Epithelial cell of proximal tubule (primary cell): ENCODE measurements at places on chromosomes 3 and 15.
A peak's percentile ranks its signal among the peaks of the same experiment; 100 is the strongest.

DNA sequence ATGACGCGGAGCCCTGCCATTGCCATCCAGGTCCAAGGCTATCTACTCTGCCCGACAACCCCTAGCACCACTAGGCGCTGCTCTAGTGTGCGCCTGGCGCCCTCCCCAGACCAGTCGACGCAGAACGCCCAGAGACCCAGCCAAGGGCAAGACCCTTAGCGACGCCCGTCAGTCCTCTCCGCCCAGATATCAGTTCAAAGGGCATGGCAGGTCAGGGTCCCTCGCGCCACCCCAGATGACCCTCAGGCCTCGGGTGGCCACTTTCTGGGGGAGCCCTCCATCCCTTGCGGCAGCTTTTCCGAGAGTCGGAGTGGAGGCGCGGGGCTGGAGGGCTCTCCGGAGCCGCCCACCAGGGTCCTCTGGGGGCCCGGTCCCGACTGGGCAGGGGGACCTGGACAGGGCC lies 371 bp upstream of the CLSTN2 start:
- DNase-seq = peak; percentile 25

DNA sequence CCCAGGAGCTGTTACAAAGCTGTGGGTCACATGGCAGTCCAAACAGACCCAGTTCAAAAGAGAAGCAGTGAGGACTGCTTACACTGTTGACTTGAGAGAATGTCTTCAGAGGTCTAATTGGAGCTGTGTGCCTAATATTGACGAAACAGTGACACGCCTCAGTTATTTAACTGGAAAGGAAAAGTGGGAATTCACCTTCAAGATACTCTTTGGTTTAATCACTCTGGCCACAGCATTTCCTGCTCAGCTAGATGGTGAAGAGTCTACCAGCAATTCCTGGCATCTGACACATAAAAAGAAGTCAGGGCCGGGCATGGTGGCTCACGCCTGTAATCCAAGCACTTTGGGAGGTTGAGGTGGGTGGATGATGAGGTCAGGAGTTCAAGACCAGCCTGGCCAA lies 326.4 kb downstream of the SV2B start:
- peak; percentile 89 for DNase-seq

DNA sequence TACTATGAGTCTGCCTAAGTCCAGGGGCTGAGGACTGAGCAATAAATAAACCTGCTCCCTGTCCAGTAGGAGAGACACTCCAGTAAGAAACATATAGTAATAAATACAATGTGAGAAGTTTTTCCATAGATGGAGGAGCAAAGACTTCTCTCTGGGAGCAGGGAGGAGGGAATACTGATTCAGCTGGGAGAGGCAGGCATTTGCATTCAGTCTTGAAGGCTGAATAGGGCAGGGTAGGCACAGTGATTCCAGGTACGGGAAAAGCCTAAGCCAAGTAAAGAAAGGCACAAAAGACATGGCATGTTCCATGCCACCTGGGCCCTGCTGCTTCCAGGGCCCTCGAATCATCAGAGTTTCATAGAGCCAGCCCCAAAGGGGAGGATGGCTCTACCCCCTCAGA lies 59.6 kb upstream of the GLCE start:
- DNase-seq = no peak

DNA sequence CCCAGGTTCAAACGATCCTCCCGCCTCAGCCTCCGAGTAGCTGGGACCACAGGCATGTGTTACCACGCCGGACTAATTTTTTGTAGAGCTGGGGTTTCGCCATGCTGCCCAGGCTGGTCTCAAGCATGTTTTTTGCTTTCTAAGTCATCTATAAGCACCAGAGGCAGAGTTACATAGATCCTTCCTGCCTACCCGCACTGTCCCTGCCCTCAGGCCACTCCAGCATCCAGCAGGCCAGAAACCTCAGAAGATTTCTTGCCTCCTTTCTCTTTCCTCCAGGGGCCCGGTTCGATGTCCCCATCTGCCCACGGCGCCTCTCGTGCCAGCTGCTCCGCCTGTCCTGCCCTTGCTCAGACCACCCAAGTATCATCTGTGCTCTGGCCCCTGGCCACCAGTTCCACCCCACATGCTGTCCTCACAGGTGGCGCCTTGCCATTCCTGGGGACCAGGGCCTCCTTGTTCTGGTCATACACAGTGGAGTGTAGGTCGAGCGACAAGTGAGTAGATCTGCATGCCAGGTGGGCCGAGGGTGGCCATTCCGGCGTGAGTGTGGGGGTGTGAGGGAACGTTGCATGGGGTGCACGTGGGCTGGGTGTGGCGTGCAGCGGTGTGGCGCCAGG lies 27.3 kb downstream of the KLHDC8B start:
- DNase-seq = no peak

DNA sequence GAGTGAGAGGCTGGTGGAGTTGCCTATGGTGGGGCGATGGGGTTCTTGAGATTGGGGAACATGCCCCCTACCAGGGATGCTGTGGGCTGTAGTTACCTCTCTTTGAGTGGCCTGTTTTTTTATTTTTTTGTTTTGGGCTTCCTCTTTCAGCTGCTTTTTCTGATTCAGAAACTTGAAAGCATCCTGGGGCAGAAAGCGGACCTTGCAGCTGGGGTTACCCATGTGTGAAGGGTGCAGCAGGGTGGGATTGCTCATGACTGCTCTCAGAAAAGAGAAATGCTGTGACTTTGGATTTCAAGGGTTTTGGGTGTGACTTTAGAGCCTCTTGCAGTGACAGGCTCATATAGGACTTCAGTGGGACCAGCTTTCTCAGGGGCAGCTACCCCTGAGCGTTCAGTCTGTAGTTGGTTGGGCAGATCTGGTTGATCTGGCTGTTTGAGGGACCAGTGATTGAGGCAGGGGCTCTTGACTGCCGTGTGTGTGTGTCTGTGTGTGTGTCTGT lies 1.8 kb downstream of the LIMD1 start:
- no peak for DNase-seq

GRCh38 chr3:142925140-142925539 lies 36.3 kb upstream of the PCOLCE2 start:
- no peak for DNase-seq

- no peak for DNase-seq
Measured at GRCh38 chr3:50172626-50173220, 17.6 kb downstream of the SEMA3F start.

- no peak for DNase-seq
Measured at GRCh38 chr3:57927916-57928315, 80.3 kb upstream of the FLNB start.

GRCh38 chr15:25848784-25849156 lies 14.4 kb downstream of the ATP10A start:
- no peak for DNase-seq

- no peak for DNase-seq
Measured at GRCh38 chr15:28101201-28101600, 2.1 kb upstream of the OCA2 start.

DNA sequence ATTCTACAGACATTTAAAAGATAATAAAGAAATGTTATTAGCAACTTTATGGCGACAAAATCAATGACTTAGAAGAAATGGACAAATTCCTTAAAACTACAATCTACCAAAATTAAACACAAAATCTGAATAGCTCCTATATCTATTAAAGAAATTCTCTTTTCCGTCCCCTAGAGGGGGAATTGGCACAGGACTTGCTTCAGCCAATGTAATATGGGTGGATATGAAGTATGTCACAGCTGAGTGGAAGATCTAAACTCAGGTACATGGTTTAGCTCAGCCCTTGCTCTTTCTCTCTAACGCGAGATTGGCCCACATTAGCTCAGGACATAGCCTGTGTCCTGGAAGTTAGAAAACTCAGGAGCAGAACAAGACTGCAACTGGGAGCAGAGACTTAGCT lies 79.3 kb downstream of the DNAH12 start:
- no peak for DNase-seq

GRCh38 chr15:52224211-52224610 lies 33.0 kb upstream of the GNB5 start:
- DNase-seq = no peak
